ENCODE measurements at places on chromosomes 7 and 10.
A peak's percentile ranks its signal among the peaks of the same experiment; 100 is the strongest.

DNA sequence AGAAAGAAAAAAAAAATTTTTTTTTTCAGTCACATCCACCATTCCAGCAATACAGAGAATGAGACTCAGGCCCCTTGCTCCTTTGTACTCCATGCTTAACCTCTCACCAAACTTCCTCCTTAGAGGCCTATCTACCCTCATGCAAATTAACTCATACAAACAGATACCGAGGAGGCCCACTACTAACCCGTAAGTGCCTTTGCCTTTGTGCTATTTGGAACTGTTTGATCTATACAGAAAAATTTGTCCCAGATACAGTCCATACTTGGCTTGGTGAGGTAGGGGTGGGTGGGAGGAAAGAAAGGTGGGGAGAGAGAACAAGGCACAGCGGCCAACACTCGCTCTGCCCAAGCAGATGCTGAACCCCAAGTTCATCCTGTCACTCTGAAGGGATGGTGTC, 87.8 kb upstream of the DUSP5 start:
- no peak for DNase-seq

DNA sequence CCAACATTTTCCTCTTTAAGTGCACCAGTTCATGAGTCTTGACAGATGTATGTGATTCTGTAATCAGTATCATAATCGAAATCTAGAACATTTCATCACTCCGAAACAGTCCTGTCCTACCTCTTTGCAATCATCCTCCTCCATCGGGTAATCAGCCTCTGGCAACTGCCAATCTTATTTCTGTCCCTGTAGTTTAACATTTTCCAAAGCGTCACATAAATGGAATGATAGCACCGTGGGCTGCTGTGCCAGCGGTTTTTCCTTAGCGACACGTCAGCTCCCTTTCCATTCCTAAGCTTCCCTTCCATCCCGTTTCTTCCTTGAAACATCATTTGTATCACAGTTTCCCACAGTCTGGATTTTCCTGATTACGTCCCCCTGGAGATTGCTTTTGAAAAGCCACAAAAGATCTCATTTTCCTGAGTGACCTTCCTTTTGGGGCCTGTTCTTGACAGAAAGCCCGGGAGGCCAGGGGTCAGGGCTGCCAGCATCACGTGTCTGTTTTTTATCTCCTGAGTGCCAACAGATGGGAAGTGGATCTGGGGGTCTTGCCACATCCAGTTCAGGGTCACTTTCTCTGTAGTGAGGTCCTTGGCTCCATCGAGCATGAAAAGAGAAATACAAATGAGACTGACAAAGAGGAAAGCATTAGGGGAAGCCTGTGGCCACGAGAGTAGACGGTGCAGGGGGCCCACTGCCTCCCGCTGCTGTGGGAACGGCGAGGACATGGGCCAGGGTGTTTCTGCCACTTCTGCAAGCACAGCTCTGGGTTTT, 31.6 kb downstream of the TMEM120A start:
- DNase-seq, result no peak

GRCh38 chr7:76129366-76129765, 72.3 kb upstream of the SRRM3 start:
- peak; percentile 2 for DNase-seq

DNA sequence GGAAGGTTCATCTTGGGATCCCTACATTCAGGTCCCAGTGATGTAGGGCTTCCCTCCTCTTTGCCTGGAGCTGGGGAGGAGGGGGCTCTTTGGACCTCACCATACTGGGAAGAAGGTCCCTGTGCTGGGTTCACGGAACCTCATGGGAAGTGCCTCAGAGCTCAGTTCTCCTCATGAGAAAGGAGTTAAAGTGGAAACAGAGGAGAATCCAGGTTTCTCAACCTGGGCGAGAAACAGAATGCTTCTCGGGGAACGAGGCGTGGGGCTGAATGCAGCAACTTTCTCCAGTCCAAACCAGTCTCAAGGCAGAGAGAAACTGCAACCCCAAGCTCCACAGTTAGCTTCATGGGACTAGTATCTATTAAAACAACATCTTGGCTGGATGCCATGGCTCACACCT, 382.7 kb upstream of the FOXK1 start:
- no peak for DNase-seq

DNA sequence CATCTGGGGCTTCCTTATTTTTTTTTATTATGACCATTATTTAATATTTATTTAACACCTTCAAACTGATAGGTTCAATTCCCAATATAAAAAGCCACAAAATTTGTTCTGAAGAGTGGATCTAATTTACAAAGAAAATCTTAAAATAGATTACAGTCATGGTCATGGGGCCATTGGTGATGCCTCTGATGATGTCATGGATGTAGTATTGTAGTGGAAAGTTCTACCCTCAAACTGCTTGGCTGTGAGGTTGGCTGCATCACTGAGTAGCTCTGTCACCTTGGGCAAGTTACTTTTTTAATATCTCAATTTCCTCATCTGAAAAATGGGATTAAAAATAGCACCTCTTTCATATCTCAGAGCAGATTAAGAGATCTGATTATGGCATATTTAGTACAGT, 128.5 kb downstream of the DKK1 start:
- peak; percentile 34 for DNase-seq

- DNase-seq, result no peak
These were observed 25.4 kb downstream of the LEP start for GRCh38 chr7:128266529-128266882.

- no peak for DNase-seq
These were observed 972.6 kb downstream of the KCNMA1 start for GRCh38 chr10:76665029-76665428.

- no peak for DNase-seq
These were observed 7.2 kb downstream of the CHST15 start for GRCh38 chr10:124086097-124086710.

GRCh38 chr10:604716-605631, 84.5 kb downstream of the DIP2C start:
- no peak for DNase-seq
